Activated CD8-positive, alpha-beta T cell treated with anti-CD3 and anti-CD28 coated beads, Interleukin-2, amount 10 ng/mL, durations not matched to agents 7 days and 5 days (primary cell): ENCODE measurements at places on chromosomes 6 and 20. TPM values are rescaled to one million over a fixed set of nuclear protein-coding genes. Genes with fewer than 3 reads are reported as not detected.

DNA sequence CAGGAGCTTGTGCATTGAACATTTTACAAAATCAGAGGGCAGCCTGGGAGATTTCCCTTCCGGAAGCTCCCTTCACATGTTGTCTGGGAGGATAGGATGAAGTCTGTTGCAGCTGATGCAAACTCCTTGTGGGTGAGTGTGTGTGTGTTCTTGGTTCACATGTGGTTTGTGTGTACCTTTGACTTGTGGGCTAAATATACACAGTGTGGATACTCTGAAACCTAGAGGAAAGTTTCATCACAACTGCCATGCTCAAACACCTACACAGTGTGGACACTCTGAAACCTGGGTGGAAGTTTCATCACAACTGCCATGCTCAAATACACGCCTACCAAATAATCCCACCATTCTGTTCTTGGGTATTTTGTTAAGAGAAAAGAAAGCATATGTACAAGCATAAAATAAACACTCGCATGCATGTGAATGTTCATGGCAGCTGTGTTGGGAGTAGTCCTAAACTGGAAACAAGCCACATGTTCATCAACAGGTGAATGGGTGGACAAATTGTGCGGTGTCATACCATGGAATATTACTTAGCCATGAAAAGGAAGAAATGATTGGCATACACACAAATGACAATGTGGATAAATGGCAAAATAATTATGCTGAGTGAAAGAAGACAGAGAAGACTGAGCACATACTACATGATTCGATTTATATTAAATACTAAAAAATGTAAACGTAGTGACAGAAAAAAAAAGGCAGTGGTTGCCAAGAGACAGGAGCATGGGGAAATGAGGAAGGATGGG, 1.8 kb downstream of the SCP2D1 start:
- H3K4me3 ChIP-seq, result no peak overlapping the region
- H3K27ac ChIP-seq, result no peak overlapping the region
- no peak for DNase-seq
- H3K36me3 ChIP-seq, result no peaks in the 10 kb centered on the region

DNA sequence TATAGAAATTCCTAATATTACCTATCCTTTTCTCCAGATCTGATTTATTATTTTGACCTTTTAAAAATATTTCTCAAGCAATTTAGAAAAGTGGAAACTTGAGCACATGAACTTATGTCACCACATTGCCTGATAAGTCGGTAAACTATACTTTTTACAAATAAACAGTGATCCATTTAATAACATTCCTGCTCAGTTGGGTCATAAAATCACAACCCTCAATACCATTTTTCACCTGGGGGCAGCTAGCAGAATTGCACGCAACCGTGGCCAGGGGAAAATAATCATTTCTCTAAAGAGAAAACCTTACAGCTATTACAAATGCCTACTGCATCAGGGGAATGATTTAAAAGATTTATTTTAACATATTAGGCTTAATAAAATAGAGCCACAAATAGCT, 614.5 kb downstream of the PHF3 start:
- H3K27me3 ChIP-seq, result no peaks in the 10 kb centered on the region
- H3K4me3 ChIP-seq, result no peak overlapping the region
- DNase-seq, result no peak
- no peaks in the 10 kb centered on the region for H3K36me3 ChIP-seq
- H3K27ac ChIP-seq, result no peak overlapping the region

GRCh38 chr20:19074828-19075516, 137.5 kb upstream of the SLC24A3 start:
- peaks cover 11% of the 10 kb centered on the region for H3K4me1 ChIP-seq
- DNase-seq, result peak; percentile 40
- H3K27ac ChIP-seq, result no peak overlapping the region
- no peaks in the 10 kb centered on the region for H3K36me3 ChIP-seq
- H3K27me3 ChIP-seq, result no peaks in the 10 kb centered on the region

GRCh38 chr6:91487696-91488392, 901.0 kb upstream of the MAP3K7 start:
- H3K4me3 ChIP-seq, result no peak overlapping the region
- no peaks in the 10 kb centered on the region for H3K27me3 ChIP-seq
- no peaks in the 10 kb centered on the region for H3K4me1 ChIP-seq
- H3K27ac ChIP-seq, result no peak overlapping the region

DNA sequence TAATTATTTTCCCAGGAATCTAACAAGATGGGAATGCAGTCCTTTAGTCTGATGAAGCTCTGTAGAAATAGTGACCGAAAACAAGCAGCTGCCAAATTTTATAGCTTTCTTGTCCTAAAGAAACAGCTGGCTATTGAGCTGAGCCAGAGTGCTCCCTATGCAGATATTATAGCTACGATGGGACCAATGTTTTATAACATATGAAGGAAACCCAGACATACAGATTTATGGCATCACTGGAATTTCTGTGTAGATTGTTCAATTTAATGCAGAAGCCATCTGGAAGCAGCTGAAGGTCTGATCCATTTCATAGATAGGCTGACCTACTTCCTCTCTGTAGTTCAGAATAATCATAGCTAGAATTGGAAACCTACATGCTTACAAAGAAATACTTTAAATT, 11.8 kb upstream of the SNPH start:
- H3K27ac ChIP-seq, result no peak overlapping the region
- DNase-seq, result no peak
- peaks cover 7% of the 10 kb centered on the region for H3K27me3 ChIP-seq
- peaks cover 3% of the 10 kb centered on the region for H3K36me3 ChIP-seq
- H3K4me3 ChIP-seq, result no peak overlapping the region
- H3K4me1 ChIP-seq, result peaks cover 3% of the 10 kb centered on the region

- no peak for DNase-seq
- no peaks in the 10 kb centered on the region for H3K27me3 ChIP-seq
- no peak overlapping the region for H3K4me3 ChIP-seq
- no peaks in the 10 kb centered on the region for H3K4me1 ChIP-seq
- H3K27ac ChIP-seq, result no peak overlapping the region
Measured at GRCh38 chr6:162942866-162943265, 215.1 kb downstream of the PACRG start.

GRCh38 chr6:113403966-113404595, 453.1 kb upstream of the MARCKS start:
- H3K27ac ChIP-seq, result no peak overlapping the region
- no peak for DNase-seq
- H3K4me1 ChIP-seq, result no peaks in the 10 kb centered on the region
- no peaks in the 10 kb centered on the region for H3K36me3 ChIP-seq
- H3K4me3 ChIP-seq, result no peak overlapping the region

DNA sequence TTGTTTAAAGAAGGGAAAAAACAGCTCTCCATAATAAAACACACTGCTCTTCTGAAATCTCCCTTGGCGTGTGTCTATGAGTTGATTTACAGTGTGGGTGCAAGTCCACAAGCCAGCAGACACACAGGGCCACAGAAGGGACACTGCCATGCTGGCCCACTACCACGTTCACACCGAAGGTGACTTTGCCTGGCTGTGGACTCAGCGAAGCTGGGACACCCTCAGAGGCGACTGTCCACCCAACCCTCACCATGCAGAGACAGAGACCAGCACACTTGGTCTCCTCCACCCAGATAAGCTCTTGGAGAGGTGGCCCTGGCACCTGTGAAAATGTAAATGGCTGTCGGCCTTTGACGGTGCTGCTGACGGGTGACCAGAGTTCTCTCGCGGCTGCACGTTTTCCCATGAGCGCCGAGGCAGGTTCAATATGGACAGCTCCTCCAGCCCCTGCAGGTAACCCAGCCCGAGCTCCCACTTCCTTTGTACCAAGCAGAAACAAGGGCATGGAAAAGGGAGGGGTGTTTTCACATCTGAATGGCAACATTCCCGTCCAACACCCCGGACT, 78.0 kb downstream of the YTHDF1 start:
- DNase-seq, result no peak
- H3K4me1 ChIP-seq, result no peaks in the 10 kb centered on the region
- no peak overlapping the region for H3K4me3 ChIP-seq
- peaks cover under 1% of the 10 kb centered on the region for H3K27me3 ChIP-seq

DNA sequence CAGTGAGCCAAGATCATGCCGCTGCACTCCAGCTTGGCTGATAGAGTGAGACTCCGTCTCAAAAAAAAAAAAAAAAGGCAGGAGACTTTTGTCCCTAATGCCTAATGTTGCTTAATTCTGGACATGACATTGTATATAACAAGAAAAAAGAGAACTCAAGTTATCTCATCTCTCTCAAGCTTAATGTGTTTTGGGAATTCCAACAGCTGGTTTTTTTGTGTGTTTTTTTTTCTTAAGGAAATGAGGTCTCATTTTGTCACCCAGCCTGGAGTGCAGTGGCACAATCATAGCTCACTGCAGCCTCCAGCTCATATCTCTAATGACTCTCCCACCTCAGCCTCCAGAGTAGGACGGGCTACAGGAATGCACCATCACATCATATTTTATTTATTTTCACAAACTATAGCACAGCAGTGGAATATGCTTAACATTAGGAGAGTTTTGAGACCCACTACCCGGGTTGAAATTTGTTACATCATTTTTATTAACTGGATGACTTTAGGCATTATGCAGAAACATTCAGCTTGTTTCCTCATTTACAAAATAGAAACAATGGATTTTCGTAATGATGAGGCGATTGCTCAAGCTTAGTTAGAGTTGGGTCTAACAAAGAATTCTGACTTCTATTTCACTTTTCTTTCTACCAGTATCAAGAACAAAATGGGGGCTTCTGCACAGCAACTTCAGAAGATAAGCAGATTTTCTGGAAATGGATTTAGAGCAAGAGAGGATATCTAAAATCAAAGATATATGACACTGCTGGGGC, 104.1 kb upstream of the BTN3A2 start:
- H3K4me1 ChIP-seq, result peaks cover 11% of the 10 kb centered on the region
- H3K4me3 ChIP-seq, result no peak overlapping the region
- no peak for DNase-seq
- H3K27me3 ChIP-seq, result no peaks in the 10 kb centered on the region
- no peak overlapping the region for H3K27ac ChIP-seq

GRCh38 chr6:33271117-33271467, 584 bp downstream of the VPS52 start:
- H3K36me3 ChIP-seq, result peaks cover 68% of the 10 kb centered on the region
- peak overlapping the region; percentile 100 for H3K27ac ChIP-seq
- no peaks in the 10 kb centered on the region for H3K27me3 ChIP-seq
- H3K4me1 ChIP-seq, result peaks cover 46% of the 10 kb centered on the region

DNA sequence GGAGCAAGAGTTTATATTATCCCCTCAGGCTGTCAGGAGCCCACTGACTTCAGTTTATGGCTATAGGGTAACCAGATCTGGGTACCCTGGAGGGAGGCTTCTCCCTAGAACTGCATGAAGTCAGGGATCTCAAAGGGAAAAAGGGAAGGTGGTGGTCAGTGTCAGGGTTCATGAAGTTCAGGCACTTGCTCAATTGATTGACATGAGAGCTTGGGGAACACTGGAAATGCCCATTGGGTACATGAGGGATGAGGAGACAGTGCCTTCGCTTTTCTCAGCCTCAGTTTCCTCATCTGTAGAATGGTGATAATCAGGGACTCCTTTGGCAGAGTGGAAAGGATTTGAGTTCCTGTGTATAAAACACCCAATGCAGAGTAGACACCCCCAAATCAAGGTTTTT, 22.6 kb downstream of the SIRPA start:
- H3K27ac ChIP-seq, result no peak overlapping the region
- no peaks in the 10 kb centered on the region for H3K4me1 ChIP-seq
- no peak for DNase-seq
- no peaks in the 10 kb centered on the region for H3K36me3 ChIP-seq
- H3K27me3 ChIP-seq, result no peaks in the 10 kb centered on the region
- no peak overlapping the region for H3K4me3 ChIP-seq

DNA sequence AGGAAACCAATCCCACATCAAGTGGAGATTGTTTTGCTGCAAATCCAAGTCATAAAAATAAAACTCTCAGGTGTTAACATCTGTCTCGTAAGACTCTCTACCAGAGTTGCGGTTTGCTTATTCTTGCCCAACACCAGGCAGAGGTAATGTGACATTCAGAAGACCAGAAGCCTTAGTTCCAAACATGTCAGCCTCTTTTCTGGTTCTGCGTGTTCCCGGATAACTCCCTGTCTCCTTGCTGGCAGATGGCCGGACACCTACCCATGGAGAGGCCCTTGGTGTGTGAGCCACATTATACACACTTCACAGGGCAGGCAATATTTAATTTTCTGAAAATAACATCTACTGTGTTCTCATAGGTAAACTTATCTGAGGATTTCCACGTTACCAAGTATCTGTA, 73.4 kb downstream of the GMPR start:
- H3K36me3 ChIP-seq, result peaks cover 5% of the 10 kb centered on the region
- H3K27me3 ChIP-seq, result no peaks in the 10 kb centered on the region
- no peak for DNase-seq

- no peak overlapping the region for H3K27ac ChIP-seq
- peaks cover 12% of the 10 kb centered on the region for H3K27me3 ChIP-seq
- no peak for DNase-seq
- H3K4me3 ChIP-seq, result no peak overlapping the region
- H3K36me3 ChIP-seq, result peaks cover 50% of the 10 kb centered on the region
Measured at GRCh38 chr20:44196271-44196670, 9.3 kb upstream of the JPH2 start.

GRCh38 chr6:4313044-4313686, 177.8 kb upstream of the ECI2 start:
- H3K27ac ChIP-seq, result no peak overlapping the region
- H3K27me3 ChIP-seq, result peaks cover 2% of the 10 kb centered on the region
- H3K4me3 ChIP-seq, result no peak overlapping the region
- H3K4me1 ChIP-seq, result no peaks in the 10 kb centered on the region
- no peaks in the 10 kb centered on the region for H3K36me3 ChIP-seq
- no peak for DNase-seq

DNA sequence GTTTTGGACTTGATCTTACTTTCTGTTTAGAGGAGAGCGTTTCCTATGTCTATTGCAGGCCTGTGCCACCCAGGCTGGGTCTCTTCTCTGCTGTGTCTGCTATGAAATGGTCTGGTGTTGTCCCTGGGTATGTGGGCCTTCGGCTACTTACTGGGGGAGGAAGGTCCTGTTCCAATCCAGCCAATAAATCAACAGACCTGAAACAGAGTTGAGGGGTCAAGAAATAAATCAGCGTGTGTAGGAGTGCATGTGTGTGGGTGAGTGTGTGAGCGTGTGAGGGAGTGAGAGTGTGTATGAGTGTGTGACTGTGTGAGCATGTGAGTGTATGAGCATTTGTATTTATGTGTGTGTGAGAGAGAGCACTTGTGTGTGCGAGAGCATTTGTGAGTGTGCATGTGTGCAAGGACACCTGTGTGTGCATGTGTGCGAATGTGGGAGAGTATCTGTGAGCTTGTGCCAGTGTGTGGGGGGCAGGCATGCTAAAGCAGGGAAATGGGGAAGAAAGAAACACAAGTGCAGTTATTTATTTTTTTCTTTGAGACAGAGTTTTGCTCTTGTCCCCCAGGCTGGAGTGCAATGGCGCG, 86.3 kb upstream of the PMEPA1 start:
- no peak overlapping the region for H3K4me3 ChIP-seq
- no peak overlapping the region for H3K27ac ChIP-seq
- H3K4me1 ChIP-seq, result no peaks in the 10 kb centered on the region
- no peaks in the 10 kb centered on the region for H3K36me3 ChIP-seq
- no peaks in the 10 kb centered on the region for H3K27me3 ChIP-seq

Gene PDYN
- not detected for total RNA-seq

Gene PRICKLE4
- 0.40 TPM for total RNA-seq

Gene MCCD1
- not detected for total RNA-seq

Gene HTR1B
- not detected for total RNA-seq

Gene CST4
- total RNA-seq, result not detected

Gene CAGE1
- 0.18 TPM for total RNA-seq

Gene RAB22A
- total RNA-seq, result 17.3 TPM

Gene DTD1
- 25.9 TPM for total RNA-seq

Gene TSHZ2
- 0.13 TPM for total RNA-seq

Gene OR12D3
- total RNA-seq, result not detected

Gene SALL4
- total RNA-seq, result not detected

Gene GJA10
- not detected for total RNA-seq

Gene BAG2
- total RNA-seq, result 9.4 TPM
